GM12878 (cell line): ENCODE measurements at places on chromosomes 6 and 20.

GRCh38 chr6:75345413-75345812 lies 60.8 kb upstream of the TMEM30A start:
- no peak overlapping the region for H3K4me3 ChIP-seq
- no peak for DNase-seq
- H3K27me3 ChIP-seq = no peaks in the 10 kb centered on the region
- no peaks in the 10 kb centered on the region for H3K36me3 ChIP-seq

- no peak overlapping the region for H3K4me3 ChIP-seq
- no peaks in the 10 kb centered on the region; the same call in 1 of the 2 replicates for H3K27me3 ChIP-seq
- H3K4me1 ChIP-seq = 0 out of 2 replicates have a peak, but pooled peaks cover 4% of the 10 kb centered on the region
- no peak overlapping the region for H3K27ac ChIP-seq
These were observed 8.8 kb upstream of the MUC21 start for GRCh38 chr6:30974490-30975252.

DNA sequence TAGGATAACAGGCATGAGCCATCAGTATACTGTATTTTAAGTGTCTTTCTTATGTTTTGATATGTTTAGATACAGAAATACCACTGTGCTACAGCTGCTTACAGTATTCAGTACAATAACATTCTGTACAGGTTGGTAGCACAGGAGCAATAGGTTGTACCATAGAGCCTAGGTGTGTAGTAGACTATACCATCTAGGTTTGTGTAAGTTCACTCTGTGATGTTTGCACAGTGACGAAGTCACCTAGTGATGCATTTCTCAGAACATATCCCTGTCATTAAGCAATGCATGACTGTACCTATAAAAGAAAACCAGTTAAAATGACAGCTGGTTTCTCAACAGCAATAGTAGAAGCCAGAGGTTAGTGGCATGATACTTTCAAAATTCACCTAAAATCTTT lies 3.0 kb upstream of the ZBTB24 start:
- no peak overlapping the region for H3K4me3 ChIP-seq
- H3K27me3 ChIP-seq = no peaks in the 10 kb centered on the region
- no peaks in the 10 kb centered on the region for H3K36me3 ChIP-seq
- H3K27ac ChIP-seq = no peak overlapping the region

GRCh38 chr6:170096803-170097504 lies 193.9 kb downstream of the DLL1 start:
- H3K27ac ChIP-seq = no peak overlapping the region
- no peaks in the 10 kb centered on the region for H3K27me3 ChIP-seq
- H3K4me1 ChIP-seq = peaks cover 9% of the 10 kb centered on the region; the same call in 1 of the 2 replicates
- no peaks in the 10 kb centered on the region for H3K36me3 ChIP-seq

DNA sequence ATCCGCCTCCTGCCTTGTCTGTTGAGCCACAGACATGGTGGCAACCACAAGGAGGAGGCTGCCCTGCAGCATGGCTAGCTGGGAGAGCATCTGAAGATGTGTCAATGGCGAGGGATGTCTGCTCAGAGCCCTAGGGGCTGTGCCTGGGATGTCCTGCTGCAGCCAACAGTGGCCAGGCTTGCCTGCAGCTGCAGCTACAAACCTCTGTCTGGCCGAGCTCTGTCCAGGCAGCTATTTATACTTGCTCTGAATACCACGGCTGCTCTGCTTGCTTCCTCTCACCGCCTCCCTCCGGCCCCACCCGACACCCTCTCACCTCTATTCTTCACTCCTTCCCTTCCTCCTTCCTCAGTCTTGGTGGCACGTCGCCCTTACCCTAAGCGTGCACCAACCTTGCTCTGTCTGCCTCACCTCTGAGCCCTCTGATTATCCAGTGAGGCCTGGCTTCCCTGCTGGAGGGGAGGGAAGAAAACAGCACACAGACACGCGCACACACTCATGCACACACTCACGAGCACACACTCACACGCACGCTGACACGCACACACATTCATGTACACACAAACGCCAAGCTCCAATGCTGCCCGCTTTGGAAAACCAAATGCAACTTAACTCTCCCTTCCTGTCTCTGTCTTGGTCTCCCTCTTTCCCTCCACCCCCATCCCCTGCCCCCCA lies at the start of gene ANGPT4:
Gene ANGPT4 (minus strand): TSS at position 210 of the 675 bp plus-strand sequence. CDS start 120 bp downstream, at position 90.
- no peak within 1 kb of the TSS for H3K4me3 ChIP-seq
- H3K27me3 ChIP-seq = no peaks in the 10 kb centered on the region; the same call in 1 of the 2 replicates
- no peaks in the 10 kb centered on the region for H3K4me1 ChIP-seq
- H3K36me3 ChIP-seq = no peaks in the 10 kb centered on the region

DNA sequence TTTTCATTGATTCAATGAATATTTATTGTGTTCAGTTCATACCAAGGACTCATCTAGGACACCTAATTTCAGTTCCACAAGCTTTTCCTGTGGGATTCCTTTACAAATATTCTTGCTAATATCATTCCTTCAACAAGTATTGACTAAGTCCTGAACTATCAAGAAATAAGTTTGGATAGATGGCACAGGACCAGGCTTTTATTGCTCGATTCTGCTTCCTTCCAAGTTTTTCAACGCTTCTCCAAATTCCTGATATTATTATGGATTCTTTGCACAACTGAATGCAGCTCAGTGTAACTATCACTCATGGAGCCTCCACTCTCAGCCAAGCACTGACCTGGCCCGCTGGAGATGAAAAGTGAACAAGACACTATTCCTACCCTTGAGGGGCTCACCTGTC lies 32.7 kb upstream of the COL21A1 start:
- H3K27ac ChIP-seq = no peak overlapping the region
- H3K4me1 ChIP-seq = no peaks in the 10 kb centered on the region
- DNase-seq = no peak
- no peaks in the 10 kb centered on the region for H3K36me3 ChIP-seq
- H3K4me3 ChIP-seq = no peak overlapping the region

DNA sequence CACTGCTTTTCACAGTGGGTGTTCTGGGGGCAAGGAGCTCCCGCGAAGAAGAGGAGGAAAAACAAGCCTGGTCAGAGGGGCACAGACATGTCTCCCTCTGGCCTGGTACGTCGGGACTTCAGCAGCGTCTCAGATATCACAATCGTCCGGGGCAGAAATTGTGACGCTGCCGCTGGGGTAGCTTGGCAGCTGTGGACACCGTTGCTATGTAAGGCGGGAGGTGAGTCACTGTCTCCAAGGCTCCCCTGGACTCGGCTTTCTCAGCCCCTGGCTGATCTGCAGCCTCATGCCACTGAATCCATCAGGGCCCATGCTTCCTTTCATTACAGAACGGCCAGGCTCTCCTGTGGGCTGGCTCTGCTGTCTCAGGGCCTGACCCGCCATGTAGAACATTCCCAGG lies 98.7 kb downstream of the SULF2 start:
- H3K27me3 ChIP-seq = no peaks in the 10 kb centered on the region
- no peak overlapping the region for H3K4me3 ChIP-seq
- DNase-seq = no peak
- no peaks in the 10 kb centered on the region for H3K36me3 ChIP-seq
- no peaks in the 10 kb centered on the region for H3K4me1 ChIP-seq

DNA sequence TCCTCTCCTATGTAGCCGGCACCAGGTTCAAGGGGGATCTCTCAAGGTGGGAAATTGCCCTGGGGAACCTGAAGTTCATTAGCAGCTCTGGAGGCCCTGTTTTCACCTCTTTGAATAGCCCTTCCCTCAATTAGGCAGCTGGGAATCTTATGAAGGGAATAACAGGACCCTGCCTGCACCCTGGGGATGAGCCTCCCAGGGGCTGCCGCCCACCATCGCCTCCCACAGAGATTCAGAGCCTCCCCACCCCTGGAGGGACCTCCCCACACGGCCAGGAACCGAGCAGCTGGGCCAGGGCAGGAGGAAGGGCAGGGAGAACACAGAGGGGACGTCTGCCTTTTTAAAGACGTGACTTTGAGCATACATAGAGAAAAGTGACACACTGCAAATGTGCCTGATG lies 4.6 kb upstream of the EEF1A2 start:
- DNase-seq = no peak
- peaks cover 1% of the 10 kb centered on the region for H3K27me3 ChIP-seq
- no peaks in the 10 kb centered on the region for H3K36me3 ChIP-seq

GRCh38 chr6:4135665-4136353 lies 434 bp upstream of the ECI2 start:
- H3K36me3 ChIP-seq = no peaks in the 10 kb centered on the region
- peaks cover 11% of the 10 kb centered on the region for H3K4me1 ChIP-seq
- peak overlapping the region; percentile 57 for H3K27ac ChIP-seq
- no peaks in the 10 kb centered on the region for H3K27me3 ChIP-seq
- H3K4me3 ChIP-seq = peak overlapping the region; percentile 83
- DNase-seq = peak; percentile 49

GRCh38 chr6:14775528-14775927 lies 470.3 kb upstream of the JARID2 start:
- no peaks in the 10 kb centered on the region for H3K36me3 ChIP-seq
- H3K4me3 ChIP-seq = no peak overlapping the region
- no peak for DNase-seq
- no peak overlapping the region for H3K27ac ChIP-seq
- no peaks in the 10 kb centered on the region for H3K4me1 ChIP-seq

- peaks cover 19% of the 10 kb centered on the region for H3K4me1 ChIP-seq
- H3K27ac ChIP-seq = peak overlapping the region; percentile 79
- no peaks in the 10 kb centered on the region for H3K27me3 ChIP-seq
- no peak overlapping the region for H3K4me3 ChIP-seq
- no peaks in the 10 kb centered on the region; the same call in none of the 2 replicates for H3K36me3 ChIP-seq
- DNase-seq = peak; percentile 78
These were observed 52.0 kb upstream of the MTHFD1L start for GRCh38 chr6:150813319-150813992.

DNA sequence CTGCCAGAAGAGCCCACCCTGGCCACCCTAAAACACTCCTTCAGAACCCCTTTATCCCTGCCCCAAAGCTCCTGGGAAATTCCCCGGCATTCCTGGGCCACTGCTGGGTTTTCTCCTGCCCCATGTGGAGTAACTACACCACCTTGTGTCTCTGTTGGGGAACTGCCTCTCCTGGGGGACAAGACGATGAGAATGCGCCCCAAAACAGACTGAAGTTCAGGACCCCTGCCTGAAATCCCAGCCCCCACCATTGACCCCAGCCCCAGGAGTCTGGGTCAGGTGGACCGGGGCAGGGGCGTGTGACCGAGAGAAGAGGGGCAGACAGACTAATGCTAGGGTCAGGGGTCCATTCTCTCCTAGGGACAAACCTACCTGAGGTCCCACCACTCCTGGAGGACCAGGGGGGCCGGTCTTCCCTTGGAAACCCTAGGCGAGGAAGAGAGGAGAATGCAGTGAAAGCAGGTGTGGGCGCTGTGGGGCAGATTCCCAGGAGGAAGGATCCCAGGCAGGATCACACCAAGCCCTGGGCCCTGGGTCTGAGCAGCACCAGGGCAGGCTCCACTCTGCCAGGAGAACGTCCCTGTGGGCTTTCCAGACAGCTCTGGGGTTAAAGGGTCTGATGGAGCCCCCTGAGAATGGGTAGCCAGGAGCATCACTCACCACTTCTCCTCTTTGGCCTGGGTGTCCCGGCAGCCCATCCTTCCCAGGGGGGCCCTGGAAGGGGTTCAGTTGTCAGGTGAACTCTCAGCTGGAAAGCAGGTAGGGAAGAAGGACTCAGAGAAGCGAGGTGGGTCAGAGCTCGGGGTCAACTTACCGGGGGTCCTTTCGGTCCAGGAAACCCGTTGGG lies 19.4 kb downstream of the COL11A2 start:
- no peak overlapping the region for H3K4me3 ChIP-seq
- no peaks in the 10 kb centered on the region for H3K27me3 ChIP-seq
- H3K27ac ChIP-seq = no peak overlapping the region
- H3K36me3 ChIP-seq = no peaks in the 10 kb centered on the region
- DNase-seq = no peak

- DNase-seq = no peak
- H3K27me3 ChIP-seq = no peaks in the 10 kb centered on the region
- no peak overlapping the region for H3K4me3 ChIP-seq
- H3K27ac ChIP-seq = no peak overlapping the region
- H3K4me1 ChIP-seq = no peaks in the 10 kb centered on the region
These were observed 14.2 kb upstream of the LPA start for GRCh38 chr6:160678230-160678629.

- no peak overlapping the region for H3K27ac ChIP-seq
- H3K4me1 ChIP-seq = no peaks in the 10 kb centered on the region
- no peak overlapping the region for H3K4me3 ChIP-seq
- H3K36me3 ChIP-seq = no peaks in the 10 kb centered on the region
- DNase-seq = no peak
- H3K27me3 ChIP-seq = no peaks in the 10 kb centered on the region
These were observed 480.8 kb downstream of the TBC1D32 start for GRCh38 chr6:120853489-120853888.
